ENCODE measurements at places on chromosomes 7 and 10.

- DNase-seq, result no peak
These were observed 6.8 kb upstream of the MSRB2 start for GRCh38 chr10:23088609-23089008.

DNA sequence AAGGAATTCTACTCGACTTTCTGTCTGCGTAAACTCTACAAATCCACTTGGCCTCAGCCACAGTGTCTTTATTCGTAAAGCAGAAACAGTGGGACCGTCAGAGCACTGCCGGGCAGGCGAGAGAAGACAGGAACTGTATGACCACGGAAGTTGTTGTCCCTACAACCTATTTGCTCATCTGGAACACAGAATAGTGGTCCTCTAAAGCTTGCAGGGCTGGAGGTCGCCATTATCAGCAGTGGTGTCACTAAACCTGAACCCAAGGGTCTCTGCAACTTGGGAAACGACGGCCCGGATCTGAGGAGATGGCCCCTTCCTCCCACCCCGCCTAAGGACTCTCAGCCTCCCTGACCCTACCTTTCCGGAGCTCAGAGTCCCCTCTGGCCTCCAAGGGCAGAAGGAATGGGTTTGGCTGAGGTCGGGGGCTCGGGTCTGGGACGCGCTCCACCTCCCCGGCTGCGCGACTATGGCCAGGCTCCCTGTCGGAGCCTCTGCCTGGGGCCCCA is 442 bp downstream of the STYXL1 start:
- no peak for DNase-seq

GRCh38 chr10:24215196-24215595 is 6.3 kb downstream of the KIAA1217 start:
- no peak for DNase-seq

DNA sequence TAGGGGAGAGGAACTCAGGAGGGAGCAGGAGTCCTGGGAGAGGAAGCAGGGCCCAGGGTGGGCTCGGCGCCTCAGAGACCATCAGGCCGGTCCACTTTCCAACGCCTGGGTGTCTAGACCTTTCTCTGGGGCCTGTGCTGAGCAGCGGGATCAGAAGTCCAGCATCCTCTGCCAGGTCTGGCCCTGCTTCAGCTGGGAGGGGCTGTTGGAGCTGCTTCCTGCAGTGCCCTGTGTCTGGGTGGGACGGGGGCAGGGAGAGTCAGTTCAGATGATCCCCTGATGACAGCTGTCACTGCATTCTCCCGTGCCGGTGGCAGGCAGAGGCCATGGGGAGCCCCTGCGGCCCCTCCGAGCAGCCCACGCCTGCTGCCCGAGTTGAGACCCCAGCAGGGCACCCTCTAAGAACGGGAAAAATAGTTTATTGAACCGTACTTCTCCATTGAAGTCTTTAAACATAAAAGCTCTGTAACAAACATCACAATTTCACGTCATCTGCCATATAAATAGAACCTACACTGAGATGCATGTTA is 23.3 kb downstream of the AP5Z1 start:
- no peak for DNase-seq

DNA sequence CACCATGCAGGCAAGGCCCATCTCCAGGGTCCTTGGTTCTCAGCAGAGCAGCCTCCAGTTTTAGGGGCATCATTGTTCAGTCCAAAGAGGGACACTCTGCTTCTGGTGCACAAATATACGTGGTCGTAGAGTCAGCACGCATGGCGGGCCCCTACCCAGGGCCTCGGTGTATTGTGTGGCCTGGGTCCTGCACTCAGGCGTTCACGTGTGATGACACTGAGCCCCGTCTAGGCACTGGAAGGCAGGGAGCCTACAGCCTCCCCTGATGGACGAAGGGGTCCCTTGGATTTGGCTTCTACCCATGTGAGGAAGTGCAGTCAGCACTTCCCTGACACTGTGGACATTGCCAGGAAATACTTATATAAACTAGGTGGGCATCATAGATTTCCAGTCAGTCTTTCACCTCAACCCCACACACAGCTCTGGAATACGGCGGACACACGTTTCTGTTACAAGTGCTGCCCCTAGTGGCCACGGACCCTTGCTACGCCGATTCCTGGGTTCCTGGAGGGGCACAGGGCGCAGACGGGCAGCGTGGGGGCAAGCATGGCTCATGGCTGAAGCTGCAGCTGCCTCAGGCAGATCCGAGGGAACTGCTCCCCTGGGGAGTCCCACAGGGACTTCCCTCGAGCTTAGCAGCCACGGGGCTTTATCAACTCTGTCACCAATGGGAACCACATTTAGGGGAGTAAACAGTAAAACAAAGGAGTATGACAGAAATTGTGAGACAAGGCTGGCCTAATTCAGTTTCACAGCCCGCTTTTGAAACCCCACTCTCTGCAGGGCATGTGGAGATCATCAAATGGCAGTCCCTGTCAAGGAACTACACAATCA is 25.4 kb downstream of the AIFM2 start:
- DNase-seq, result no peak

GRCh38 chr7:72183835-72184234 is 228.3 kb downstream of the CALN1 start:
- DNase-seq, result no peak

DNA sequence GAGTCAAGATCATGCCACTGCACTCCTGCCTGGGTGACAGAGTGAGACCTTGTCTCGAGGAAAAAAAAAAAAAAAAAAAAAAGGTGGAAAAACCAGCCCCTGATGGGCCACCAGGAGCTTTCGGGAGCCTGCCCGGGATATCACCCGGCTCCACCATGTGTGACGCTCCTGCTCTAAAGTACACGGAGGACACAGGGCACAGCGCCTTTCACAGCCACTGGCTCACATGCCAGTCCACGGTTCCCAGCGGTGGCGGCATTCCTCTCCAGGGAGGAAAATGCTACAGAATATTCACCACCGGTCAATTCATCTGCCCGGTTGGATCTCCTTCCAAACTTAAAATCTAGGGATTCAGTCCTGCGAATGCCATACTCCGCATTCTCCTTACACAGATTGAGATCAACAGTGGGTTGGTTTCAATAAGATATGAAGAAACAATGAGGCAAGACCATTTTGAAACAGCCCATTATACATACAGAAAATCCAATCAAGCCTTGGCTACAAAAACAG is 81.2 kb downstream of the CTBP2 start:
- no peak for DNase-seq

- DNase-seq, result no peak
These were observed 10.6 kb downstream of the CABCOCO1 start for GRCh38 chr10:61673360-61673759.

GRCh38 chr7:87036985-87037384 is 22.5 kb downstream of the ELAPOR2 start:
- DNase-seq, result no peak

DNA sequence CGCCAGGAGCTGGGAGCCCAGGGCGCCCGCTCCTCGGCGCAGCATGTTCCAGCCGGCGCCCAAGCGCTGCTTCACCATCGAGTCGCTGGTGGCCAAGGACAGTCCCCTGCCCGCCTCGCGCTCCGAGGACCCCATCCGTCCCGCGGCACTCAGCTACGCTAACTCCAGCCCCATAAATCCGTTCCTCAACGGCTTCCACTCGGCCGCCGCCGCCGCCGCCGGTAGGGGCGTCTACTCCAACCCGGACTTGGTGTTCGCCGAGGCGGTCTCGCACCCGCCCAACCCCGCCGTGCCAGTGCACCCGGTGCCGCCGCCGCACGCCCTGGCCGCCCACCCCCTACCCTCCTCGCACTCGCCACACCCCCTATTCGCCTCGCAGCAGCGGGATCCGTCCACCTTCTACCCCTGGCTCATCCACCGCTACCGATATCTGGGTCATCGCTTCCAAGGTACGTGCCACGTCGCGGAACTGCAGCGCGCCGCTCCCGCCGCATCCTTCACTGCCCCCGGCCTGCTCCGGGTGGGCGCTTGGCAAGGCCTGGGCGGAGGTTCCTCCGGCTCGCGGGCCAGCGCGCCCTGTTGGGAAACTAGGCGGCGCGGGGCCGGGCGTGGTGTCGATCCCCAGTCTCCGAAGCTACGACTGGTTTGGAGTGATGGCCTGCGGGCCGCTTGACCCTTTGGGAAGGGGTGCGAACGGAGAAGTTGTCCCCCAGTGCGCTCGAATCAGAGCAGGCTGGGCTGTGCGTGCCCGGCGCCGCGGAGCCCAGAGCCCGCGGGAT is 868 bp downstream of the EMX2 start:
- DNase-seq, result no peak

DNA sequence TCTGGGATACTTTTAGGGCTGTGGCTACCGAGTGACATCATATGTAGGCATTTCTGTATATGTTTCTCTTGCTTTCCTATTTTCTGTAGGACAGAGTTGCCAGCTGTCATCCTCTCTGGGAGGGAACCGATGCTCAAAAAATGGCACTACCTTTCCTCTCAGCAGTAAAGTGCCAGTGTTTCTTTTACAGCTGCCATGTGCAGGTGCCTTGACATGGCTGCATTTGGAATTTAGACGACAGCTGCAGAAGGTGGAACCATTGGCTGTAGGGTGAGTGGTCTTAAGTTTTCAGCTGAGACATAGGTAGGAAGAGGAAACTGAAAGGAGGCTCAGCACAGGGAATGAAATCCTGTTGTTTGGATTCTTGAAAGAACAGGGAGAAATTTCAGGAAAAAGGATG is 20.2 kb upstream of the RPA3 start:
- no peak for DNase-seq

DNA sequence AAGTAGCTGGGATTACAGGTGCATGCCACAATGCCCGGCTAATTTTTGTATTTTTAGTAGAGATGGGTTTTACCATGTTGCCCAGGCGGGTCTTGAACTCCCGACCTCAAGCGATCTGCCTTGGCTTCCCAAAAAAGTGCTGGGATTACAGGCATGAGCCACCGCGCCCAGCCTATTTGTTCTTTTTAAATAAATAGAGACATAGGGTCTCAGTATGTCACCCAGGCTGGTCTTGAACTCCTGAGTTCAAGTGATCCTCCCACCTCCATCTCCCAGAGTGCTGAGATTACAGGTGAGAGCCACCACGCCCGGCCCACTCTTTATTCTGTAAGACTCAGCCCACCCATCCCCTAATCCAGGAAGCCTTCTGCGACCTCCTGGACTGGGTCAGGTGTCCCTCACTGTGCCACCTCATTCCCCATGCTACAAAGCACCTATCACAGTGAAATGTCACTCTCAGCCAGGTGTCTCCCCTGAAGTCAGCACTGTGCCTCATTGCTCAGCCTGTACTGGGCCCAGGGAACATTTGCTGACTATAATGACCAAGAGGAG is 2.8 kb downstream of the TMEM120A start:
- no peak for DNase-seq

GRCh38 chr10:122852261-122852660 is 6.6 kb upstream of the CUZD1 start:
- DNase-seq, result no peak

GRCh38 chr7:135388616-135389015 is 121.3 kb downstream of the CNOT4 start:
- no peak for DNase-seq

DNA sequence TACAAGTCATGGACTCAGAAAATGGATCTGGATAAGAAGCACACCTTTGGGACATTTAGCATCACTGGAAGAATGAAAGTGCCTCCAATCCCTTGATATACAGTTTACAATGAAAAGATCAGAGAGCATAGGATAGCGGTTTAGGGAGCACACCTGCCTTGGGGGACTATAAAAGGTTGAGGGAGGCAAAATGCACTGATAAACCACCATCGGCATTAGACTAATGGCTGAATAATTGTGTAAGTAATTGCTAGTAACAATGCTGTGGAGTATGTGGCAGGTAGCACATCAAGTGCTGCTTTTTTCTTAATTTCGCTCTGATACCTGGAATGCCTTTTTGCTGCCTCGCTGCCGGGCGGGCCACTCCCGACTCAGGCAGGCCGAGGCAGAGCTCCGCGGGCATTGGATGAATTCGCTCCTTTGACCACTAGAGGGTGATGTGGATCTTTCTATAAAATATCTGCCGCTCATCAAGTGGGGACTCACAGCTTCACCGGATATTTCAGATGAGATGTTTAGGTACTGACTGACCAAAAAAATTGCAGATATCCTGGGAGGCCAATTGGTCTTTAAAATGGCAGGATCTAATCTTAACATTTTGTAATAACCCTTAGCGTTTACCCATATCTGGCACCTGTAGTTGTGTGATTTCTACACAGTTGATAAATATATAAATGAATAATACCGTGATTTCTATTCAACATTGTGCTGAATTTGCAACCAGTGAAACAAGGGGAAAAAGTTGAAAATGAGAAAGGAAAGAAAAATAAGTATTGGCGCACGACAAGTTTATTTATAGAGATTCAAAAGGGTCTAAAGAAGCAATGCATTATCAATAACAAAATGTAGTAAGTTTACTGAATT is 116.8 kb upstream of the PRSS1 start:
- DNase-seq, result peak; percentile 38

DNA sequence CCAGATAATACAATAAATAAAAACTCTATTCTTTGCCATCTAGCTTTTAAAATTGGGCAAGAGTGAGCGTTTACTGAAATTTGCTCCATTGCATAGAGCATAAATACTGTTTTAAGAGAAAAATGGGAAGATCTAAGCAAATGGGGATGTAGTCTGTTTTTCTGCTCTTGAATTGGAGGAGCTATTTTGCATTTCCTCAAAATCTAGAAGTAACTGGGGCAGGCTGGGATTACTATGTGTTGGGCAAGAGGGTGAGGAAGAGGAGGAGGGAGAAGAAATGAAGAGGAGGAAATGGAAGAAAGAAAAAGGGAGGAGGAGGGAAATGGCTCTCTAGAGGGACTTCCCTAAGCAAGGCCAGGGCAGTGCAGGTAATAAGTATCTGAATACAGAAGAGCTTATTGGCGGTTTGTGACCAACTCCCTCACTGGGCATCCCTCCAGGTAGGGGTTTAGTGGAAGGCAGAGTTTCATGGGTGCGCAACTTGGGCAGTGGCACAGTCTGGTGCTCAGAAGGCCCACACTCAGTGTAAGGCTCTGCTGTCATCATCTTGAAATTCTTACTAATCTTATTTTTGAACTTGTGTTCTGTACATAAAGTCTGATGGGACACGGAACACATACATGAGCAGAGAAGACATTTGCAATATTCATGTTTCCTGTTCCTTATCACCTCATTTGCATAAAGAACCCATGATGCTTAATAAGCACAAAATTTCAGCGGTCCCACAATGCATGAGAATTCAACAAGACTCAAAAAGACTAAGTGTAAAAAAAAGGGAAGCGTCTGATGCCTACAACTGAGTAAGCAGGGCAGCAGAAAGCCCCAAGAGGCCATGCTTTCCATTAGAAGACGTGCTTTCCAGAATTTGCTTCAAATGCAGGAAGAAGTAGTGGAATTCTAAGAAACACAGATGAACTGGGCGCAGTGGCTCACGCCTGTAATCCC is 116.9 kb downstream of the EVX1 start:
- no peak for DNase-seq

GRCh38 chr7:128452552-128452951 is 3.1 kb upstream of the HILPDA start:
- no peak for DNase-seq

GRCh38 chr7:135174941-135175340 is 4.4 kb upstream of the CYREN start:
- DNase-seq, result no peak

GRCh38 chr7:157418204-157419034 is 81.6 kb downstream of the DNAJB6 start:
- no peak for DNase-seq
